ENCODE measurements at places on chromosomes 3 and 15. TPM values are rescaled to one million over a fixed set of nuclear protein-coding genes. Genes with fewer than 3 reads are reported as not detected.
A peak's percentile ranks its signal among the peaks of the same experiment; 100 is the strongest.

GRCh38 chr15:28954466-28955159 is 68.8 kb downstream of the APBA2 start:
- DNase-seq, result no peak

The GOLGA6B gene
- total RNA-seq, result not detected

DNA sequence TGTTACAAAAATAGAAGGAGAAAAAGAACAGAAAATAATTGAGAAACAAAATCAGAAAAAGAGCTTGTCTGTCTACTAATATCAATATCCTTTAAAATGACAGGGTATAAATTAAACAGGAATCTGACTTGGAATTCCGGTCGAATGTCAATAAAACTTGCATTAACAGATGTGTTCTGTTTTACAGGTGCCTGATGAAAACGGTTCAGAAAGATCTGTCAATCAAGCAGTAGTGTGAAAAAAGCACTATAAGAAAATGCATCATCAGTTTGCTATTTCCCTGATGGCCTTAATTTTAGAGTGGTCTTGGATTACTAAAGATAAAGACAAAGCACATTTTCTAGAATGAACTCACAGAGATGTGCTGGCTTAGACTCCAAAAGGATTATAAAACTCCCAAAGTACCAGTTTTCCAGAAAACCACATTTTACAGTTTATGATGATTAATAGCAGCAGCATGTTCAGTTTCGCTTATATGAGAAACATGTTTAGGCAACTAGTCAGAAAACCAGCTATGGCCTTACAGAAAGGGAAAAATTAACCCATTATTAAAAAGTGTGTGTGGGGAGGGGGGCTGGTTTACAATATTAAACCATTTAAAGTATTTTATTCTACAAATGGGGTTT is 8.2 kb upstream of the C3orf38 start:
- no peak for DNase-seq

GRCh38 chr3:134008630-134009156 is 21.0 kb downstream of the SLCO2A1 start:
- DNase-seq, result peak; percentile 74
